ENCODE measurements at places on chromosomes 12 and 14.

DNA sequence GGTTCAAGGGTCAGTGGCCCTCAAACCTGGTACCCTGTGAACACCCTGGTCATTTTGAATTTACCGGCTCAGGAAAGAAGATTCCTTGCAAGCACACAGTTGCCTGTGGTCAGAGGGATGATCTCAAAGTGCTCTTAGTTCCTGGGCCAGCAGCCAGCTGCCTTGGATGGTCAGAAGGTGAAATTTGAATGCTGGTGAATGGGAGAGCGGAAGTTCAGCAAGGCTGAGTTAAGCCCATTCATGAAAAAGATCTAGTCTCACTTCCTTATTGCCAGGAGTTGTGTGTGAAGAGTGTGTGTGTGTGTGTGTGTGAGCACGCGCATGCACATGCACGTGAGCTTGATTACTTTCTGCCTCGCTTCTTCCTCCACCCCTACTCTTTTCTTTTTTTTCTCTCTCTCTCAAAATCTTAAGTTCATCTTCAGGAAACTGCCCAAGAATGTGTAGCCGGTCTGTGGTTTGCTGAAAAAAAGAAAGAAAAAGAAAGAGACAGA, 155.5 kb upstream of the CCND2 start:
- no peak for DNase-seq

DNA sequence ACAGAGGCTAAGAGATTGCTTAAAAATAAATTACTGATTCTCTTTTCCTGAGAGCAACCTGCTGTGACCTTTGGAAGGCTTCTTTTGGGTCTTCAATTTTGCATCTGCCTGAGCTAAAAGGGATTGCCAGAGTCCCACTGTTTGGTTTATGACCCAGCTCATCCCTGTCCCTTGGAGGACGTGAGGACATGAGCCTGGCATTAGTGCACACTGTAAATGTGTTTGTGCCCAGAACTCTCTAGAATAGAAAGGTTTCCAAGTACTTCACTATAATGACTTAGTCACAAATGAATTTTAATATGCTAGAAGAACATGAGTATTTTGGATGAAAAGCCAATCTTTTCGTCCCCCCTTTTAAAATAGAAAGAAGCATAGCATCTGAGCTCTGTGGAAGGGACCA, 47.1 kb upstream of the CDKN3 start:
- no peak for DNase-seq

DNA sequence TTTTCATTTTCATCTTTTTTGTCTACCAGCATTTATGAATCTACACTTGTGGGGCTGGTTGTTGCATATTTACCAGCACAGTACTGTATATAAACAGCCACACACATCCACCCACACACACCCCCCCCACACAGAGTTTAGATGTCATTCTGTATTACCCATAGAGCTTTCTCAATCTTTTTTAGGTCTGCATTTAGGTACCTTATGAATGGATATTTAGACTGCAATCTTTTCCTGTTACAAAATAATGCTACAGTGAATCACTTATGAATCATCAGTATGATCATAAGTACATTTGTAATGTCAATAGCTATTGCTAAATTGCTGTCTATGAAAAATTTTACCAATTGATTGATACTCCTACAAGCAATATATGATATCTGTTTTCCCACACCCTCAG, 67.3 kb upstream of the STK38L start:
- DNase-seq = peak; percentile 50

- no peak for DNase-seq
These were observed 52.0 kb upstream of the CRY1 start for GRCh38 chr12:107145397-107145796.

DNA sequence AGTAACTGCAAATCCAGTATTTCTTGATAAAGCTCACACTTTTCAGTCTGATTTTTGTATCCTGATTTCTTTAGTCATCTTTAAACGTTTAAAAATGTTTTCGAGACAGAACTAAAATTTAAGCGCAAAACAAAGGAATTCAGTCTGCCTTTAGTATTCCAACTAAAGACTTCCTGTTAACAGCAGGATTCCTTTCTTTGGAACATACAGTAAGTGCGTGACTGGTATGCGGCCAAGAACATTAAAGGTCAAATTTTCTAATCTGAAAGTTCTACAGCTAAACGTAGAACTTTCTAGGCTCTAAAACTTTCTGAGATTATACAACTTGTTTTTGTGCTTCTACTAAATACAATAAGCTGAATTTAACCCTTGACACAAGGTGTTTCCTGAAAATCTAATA, 9.9 kb downstream of the SAV1 start:
- DNase-seq = no peak

DNA sequence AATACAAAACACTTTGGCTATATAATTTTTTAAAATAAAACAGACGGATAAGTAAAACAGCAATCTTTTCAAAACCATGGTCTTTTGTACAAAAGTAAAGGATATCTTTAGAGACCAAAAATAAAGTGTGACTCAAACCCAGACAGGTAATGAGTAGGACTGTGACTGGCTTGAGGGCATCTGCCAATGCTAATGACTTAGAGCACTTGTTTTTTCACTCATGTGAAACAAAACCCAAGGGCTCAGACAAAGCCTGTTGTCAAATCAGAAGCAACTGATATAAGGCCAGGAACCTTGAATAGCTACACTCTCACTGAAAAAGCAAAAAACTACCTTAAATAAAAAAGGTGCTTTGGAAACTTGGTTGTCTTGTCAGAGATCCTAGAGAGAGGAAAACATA, 357.4 kb downstream of the TMEM117 start:
- DNase-seq = no peak

DNA sequence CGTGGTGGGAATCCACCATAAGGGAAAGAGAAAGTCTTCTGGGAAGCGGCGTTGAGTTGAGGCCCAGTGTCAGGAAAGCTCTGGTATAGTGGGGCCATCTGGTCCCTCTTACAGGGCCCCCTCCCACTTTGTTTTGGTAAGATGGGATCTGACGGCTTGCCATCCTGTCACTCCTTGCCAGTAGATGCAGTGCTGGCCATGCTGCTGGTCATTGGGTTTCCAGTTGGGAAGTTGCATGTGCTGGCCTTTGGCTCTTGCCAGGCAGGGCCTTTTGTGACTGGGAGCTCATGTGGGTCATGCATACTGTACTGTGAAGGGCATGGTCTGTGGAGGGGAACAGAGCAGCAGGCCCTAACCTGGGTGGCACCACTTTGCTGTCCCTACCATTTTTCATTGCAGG, 3.8 kb downstream of the TRAF3 start:
- DNase-seq = no peak

- peak; percentile 76 for DNase-seq
These were observed 98.9 kb downstream of the DENND5B start for GRCh38 chr12:31491841-31492598.

All from RKO (cell line).